Posterior vena cava (tissue), 2 donors: ENCODE measurements at places on chromosomes 6 and 20. TPM values are rescaled to one million over a fixed set of nuclear protein-coding genes. Genes with fewer than 3 reads are reported as not detected.

Gene TAAR8
- total RNA-seq = not detected

Gene KIAA0408
- 2.4 TPM for total RNA-seq

Gene UNC5CL
- total RNA-seq = 0.42 TPM

DNA sequence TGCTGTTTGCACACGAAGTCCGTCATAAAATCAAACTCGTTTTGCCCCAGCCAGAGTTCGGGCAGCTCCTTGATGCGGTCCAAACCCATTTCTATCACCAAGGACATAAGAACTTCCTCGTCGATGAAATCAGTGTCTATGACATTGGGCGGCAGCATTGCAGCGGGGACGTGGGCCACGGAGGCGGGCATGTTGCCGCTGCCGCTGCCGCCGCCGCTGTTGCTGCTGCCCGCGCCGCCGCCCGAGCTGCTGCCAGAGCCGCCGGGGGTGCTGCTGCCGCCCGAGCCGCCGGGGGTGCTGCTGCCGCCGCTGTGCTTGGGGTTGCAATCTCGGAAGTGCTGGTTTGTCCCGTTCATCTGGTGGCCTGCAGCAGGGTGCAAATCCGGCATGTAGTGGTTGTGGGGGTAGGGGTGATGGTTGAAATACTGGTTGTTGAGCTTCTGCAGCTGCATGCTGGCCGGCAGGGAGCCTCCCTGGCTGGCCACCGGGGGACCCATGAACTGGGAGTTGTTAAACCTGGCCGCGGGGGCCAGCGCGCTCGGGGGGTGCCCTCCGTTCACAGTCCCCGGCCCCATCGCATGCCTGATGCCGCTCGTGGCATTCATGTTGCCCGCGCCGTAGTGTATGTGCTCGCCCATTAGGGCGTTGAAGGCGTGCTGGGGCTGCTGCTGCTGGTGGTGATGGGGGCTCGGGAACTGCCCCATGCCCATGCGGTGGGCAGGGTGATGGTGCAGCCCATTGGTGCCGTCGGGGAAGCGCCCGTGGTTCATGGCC lies 1.1 kb downstream of the CITED2 start:
- peak; percentile 93 for DNase-seq

GRCh38 chr6:113662093-113662665 lies 195.0 kb upstream of the MARCKS start:
- DNase-seq = no peak

- DNase-seq = peak; percentile 96
Measured at GRCh38 chr20:32277361-32278198, at the start of gene KIF3B. Gene KIF3B (plus strand): TSS chr20:32277651. CDS start chr20:32309778, 32,127 bp downstream.

Gene ZNF311
- 0.90 TPM for total RNA-seq
